ENCODE measurements at places on chromosomes 16 and 17.

DNA sequence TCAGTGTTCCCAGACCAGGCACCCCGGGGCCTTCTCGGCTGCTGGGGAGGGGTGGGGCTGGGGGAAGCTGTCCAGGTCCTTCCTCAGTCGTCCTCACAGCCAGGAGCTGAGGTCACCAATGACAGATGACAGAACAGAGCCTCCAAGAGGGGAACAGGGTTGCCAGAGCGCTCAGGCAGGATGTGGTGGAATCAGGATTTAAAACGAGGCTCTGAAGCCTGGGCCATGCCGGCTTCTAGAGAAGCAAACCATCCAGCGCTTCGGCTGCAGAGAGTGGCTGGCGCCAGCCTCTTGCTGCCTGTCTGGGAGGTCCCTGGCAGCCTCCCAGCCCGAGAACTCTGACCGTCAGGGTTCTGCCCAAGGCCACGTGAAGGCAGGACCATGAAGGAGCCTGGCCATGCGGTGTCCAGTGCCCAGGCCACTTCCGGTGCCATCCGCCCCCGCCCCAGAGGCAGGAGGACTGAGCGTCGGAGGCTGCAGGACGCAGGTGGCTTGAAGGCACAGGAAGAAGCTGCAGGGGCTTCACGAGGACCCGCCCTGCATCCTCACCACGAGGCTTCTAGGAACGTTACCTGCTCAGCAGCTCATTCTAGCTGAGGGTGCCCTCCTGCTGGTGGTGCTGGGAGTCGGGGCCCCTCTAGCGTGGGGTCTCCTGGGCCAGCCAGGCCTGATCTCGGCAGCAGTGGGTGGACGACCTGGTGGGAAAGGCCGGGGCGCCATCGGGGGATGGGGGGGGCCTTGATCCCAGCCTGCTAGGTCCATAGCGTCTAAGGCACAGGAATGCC lies 78.5 kb downstream of the KLHDC4 start:
- no peak for DNase-seq

DNA sequence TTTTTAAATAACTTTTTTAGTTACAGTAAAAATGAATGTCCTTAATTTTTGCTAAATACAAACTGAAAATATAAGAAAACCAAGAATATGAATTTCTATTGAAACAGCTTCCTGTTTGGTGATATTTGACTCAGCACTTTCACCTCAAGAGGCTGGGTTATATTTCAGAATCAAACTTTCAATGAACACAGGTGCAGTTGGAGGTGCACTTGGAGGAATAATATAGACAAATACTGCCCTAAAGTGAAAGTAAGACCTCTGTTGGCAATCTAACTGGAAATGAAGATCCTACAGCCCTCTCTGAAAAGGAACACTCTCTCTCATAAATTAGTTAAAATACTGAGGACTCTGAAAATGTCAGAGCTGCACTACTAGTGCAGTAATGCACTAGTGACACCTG lies 106.2 kb downstream of the BRIP1 start:
- DNase-seq = no peak

- no peak for DNase-seq
Observed at GRCh38 chr17:5545051-5545987, 39.0 kb downstream of the NLRP1 start.

- DNase-seq = no peak
Observed at GRCh38 chr17:6072157-6072556, 2.0 kb downstream of the WSCD1 start.

- DNase-seq = no peak
Observed at GRCh38 chr16:898216-898615, 72.6 kb downstream of the LMF1 start.

GRCh38 chr17:13320046-13320785 lies 281.5 kb downstream of the HS3ST3A1 start:
- no peak for DNase-seq

- DNase-seq = no peak
Observed at GRCh38 chr17:41419716-41420115, 4.7 kb downstream of the KRT37 start.

GRCh38 chr16:49776085-49776595 lies 79.8 kb downstream of the ZNF423 start:
- no peak for DNase-seq

- no peak for DNase-seq
Observed at GRCh38 chr17:81350320-81350890, 44.9 kb upstream of the BAHCC1 start.
